NCI-H146 (cell line): ENCODE measurements at places on chromosomes 1 and 21.

DNA sequence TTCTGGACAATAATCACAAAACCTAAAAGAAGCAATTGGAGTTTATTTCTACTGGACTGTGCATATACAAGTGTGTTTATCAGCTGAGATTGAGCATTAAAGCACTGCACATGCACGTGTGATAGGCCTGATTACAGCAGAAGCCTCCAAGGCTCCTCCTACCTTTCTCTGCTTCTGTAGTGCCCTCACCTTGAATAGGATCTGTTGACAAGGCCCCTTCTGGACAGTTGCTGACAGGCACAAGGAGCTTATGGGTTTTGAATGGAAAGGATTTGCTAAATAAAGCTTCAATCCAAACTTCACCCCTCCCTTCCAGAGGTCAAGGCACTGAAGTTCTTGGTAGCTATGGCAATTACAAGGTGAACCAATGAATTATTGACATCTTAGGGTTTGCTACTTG is 7.9 kb upstream of the SGIP1 start:
- no peak for DNase-seq

DNA sequence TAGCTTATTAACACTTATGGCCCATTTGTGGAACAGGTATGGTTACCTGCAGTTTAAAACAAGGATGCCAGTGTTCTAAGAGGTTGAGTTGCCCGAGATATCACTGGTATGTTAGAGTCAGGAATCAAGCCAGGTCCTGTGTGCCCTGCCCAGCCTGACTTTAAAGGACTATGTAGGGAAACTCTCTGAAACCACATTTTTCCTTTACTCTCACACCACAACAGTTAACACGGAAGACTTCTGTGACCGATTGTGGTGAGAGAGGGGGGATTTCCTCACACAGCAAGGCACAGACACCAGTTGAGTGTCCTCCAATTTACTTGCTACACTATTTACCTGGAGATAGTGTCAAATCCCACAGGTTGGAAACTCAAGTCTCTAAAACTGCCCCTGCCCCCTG is 47.8 kb downstream of the UCK2 start:
- DNase-seq, result no peak

DNA sequence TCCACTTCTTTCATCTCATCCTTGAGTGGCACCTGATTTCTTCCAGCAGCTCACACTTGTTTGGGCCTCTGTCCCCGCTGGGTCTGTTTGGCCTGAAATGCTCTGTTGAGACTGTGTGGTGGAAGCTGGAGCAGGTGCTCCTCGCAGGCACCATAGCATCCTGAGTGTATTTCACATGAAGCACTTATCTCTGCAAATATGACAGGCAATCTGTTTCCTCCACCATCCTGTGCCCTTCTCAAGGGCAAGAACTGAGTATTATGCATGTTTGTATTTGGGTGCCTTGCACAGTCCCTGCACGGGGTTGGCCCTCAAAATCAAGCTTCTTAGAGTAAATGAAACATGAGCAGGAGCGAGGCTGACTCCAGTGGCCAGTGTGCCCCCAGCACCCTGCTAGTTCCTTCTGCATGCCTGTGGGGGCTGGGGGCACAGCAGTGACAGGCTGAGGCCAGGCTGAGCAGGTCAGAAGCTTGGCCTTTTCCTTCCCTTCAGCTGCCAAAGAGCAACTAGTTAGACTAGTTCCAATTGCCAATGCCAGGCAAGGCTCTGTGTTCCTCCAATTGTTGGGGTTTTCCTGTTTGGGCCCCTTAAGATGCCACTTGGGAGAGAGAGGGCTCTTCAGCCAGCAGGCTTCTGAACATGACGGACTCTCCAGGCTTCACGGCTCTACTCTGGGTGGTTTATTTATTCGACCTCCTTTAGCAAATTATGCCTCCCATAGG is 129.6 kb upstream of the ATP1A1 start:
- no peak for DNase-seq

GRCh38 chr1:101064697-101065096 is 39.1 kb upstream of the DPH5 start:
- no peak for DNase-seq

- DNase-seq, result peak; percentile 85
These were observed 16.7 kb downstream of the RAB3B start for GRCh38 chr1:51973587-51974474.

DNA sequence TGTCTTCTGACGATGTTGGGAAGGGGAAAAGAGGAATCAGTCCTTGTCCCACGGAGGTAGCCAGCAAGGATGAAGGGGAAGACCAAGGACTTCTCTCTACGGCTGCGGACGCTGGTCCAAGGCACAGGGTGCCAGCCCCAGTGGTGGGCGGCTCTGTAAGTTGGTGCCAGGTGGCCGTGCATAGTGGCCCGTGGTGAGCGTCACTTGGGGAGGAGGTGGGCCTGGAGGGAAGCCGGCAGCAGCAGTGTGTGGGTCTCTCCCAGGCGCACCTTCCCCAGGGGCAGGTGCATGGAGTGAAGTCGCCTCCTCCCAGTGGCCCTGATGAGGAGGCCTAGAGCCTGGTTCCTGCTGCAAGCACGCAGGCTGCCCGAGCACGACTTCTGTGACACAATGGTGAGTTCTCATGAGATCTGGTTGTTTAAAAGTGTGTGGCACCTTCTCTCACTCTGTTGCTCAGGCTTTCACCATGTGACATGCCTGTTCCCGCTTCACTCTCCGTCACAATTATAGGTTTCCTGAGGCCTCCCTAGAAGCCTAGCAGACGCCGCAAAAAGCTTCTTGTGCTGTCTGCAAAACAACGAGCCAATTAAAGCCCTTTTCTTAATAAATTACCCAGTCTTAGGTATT is 43.6 kb upstream of the TIAM1 start:
- no peak for DNase-seq

- DNase-seq, result no peak
These were observed 1.6 kb upstream of the LEFTY1 start for GRCh38 chr1:225890346-225891228.
